ENCODE measurements at places on chromosomes 13 and 19. TPM values are rescaled to one million over a fixed set of nuclear protein-coding genes. Genes with fewer than 3 reads are reported as not detected.
A peak's percentile ranks its signal among the peaks of the same experiment; 100 is the strongest.

DNA sequence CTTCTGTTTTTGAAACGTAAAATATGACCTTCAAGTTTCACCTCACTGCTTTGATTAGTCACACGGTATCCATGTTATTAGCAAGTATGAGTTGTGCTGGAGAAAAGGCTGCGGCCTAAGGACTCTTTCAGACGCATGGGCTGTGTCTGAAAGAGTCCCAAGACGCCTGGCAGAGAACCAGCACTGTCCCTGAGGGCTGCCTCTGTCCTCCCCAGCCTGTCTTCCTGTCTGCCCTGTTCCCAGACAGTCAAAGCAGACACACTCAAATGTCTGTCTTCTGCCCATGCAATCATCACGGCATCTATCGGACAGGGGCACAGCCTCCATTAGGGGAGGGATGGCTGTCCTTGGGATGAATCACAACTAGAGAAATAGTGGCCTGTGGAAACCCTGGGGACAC lies 65.5 kb downstream of the DPY19L3 start:
- no peak for DNase-seq

DNA sequence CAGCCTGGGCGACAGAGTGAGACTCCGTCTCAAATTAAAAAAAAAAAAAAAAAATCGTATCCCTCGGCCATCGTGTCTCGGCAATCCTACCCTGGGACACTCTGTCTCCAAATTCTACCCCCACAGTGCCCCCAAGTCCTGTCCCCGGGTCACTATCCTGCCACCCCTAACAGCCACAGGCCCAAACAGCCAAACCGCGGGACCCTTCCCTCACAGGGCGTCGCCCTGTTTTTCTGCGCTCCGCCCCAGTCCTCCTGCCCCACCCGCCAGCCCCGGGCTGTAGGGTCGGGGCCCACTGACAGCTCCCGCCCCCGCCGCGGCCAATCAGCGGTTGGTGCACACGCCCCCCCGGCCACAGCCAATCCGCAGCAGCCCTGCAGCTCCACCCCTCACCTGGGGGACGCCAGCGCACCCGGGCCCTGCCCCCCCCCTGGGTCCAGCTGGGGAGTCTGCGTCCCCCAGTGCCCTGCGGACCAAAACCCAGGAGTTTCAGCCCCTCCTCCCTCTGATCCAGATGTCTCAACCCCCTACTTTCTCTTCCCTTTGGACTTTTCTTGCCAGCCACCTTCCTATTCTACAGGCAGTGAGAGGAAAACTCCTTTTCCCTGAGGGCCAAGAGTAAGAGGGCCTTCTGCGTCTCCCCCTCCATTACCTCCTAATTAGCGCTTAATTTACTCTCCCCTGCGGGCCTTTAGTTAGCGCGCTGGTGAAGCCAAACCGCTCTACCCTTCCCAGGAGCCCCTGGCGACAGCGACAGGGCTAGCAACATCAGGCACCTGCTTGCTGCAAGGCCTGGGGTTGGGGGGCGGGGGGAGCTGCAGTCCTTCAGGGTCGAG lies 1.5 kb upstream of the BCAT2 start:
- peak; percentile 93 for DNase-seq

The CEACAM1 gene
- 3.8 TPM for total RNA-seq

The KCTD4 gene
- total RNA-seq: not detected

The TMTC4 gene
- 31.3 TPM for total RNA-seq

The ADAT3 gene
- total RNA-seq: 2.8 TPM

GRCh38 chr19:39401549-39402345 lies 4.9 kb upstream of the ZFP36 start:
- DNase-seq: no peak

DNA sequence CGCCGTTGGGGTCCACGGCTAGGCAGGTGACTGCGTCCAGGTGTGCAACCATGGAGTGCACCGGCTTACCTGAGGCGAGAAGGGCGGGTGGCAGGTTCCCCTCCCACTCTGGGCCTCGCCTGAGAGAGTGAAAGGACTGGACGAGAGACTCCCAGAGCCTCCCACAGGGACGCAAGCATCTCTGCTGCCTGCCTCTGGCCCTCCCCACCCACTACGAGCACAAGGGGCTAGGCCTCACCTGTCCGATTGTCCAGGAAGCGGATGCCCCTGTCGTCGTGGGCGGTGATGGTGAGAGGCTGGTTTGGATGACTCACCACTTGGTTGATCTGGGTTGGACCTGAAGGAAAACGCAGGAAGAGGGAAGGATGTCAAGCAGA lies 5.1 kb upstream of the PRKD2 start:
- DNase-seq: no peak

DNA sequence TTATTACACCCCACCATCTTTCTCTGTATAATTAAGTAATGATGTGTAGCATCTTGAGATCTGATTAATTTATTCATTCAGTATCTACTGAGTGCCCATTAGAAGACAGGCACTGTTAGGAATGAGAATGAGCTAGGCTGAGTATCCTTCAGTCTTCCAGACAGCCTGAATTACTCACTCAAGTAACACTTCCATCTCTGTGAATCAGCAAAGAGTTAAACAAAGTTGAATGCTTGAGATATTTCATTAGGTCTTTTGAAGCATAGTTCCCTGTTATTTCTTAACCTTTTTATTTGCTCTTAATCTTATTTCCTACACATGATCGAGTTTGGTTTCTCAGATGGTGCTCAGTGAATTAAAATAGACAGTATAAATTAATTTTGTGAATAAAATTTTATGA lies 413.7 kb downstream of the DCT start:
- no peak for DNase-seq

- no peak for DNase-seq
Measured at GRCh38 chr13:60242043-60242595, 78.4 kb upstream of the DIAPH3 start.

DNA sequence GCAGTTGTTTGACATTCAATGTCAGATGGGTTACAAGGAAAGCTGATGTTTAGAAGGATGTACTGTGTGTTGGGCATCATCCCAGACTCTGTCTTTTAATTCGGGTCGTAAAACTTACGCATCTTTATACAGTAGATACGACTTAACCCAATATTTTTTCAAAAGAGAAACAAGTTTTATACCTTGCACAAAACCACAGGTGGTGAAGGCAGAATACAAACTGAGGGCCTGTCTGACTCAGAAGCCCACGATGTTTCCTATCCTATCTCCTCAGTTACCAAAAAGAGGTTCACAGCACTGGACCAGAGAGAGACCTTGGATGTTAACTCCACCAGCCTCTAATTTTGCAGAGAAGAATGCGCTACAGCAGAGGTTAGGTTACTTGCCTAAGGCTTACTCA lies 477.0 kb downstream of the FOXO1 start:
- no peak for DNase-seq

DNA sequence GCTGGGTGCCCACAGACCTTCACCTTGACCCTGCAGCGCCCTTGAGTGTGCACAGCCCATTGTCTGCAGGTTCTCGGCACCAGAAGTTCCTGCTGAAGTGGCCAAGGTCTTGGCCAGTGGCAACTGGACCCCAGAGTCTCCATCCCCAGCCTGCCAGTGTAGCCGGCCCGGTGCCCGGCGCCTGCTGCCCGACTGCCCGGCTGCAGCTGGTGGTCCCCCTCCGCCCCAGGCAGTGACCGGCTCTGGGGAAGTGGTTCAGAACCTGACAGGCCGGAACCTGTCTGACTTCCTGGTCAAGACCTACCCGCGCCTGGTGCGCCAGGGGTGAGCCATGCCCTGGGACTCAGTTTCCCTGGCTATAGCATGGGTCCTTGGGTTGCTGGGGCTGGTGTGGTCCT lies 11.9 kb upstream of the ARHGAP45 start:
- DNase-seq: no peak

The NKG7 gene
- total RNA-seq: 2.3 TPM

The FARP1 gene
- total RNA-seq: 42.4 TPM

GRCh38 chr13:112964971-112965492 lies 4.0 kb upstream of the MCF2L start:
- peak; percentile 67 for DNase-seq

The ATP8B3 gene
- 1.9 TPM for total RNA-seq

The KLK1 gene
- total RNA-seq: not detected

DNA sequence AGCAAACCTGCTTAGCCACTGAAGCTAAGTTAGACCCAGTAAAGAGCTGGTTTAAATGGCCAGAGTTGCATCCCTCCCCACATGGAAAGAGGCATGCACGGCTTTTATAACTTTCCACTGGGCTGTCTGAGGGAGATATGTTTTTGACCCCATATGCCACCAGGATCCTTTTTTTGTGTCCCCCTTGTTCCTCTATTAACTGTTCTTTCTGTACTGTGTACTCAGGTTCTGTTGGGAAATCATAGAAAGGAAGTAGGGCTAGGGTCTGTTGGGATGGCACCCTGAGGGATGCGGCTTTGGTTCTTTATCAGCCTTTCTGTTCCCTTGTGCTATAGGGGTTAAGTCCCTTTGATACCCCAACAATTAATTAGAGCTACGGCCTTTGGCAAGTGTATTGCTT lies 12.2 kb upstream of the TM9SF2 start:
- no peak for DNase-seq

DNA sequence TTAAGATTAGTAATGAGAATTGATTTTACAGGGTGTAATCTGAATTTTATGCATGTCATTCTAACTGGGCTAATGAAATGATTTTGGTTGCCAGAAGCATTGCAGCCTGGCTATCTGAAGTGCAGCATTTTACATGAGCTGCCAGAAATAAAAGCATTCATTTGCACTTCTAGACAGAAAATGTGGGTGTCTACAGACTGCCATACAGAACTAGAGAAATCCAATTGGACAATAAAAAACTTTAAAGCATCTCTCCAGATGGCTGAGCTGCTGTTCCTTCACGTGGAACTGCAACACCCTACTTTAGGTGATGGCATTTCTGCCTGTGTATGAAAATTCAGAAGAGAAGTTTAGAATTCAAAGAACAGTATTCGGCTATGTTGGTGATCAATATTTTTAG lies 450.1 kb upstream of the SLITRK1 start:
- no peak for DNase-seq

DNA sequence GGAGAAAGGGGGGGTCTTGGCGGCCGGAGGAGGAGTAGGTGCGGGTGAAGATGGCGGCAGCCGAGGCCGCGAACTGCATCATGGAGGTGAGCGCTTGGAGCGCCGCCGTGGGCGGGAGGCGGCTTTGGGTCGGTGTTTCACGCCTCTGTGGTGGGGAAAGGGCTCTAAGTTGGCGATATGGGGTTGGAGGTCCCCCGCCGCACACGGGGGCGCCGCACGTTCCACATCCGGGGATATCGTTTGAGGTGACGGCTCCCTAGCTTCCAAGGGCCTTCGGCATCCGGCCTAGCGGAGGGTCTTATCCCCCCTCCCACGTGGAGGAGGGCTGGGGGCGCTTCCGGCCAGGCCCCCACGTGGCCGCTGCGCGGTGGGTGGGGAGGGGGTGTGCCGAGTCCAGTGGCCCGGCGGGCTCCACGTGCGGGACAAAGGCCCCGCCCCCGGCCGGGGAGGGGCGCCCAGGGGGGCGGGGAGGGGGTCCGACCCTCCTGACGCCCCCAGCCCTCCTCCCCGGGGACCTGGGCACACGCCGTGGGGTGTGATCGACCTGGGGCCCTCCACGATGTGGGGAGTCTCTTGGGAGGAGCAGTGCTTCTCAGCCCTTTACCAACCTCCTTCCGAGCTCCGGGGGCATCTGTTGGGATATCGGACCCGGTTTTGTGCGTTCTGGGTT lies at the start of gene PRMT1:
Gene PRMT1, plus strand, starts transcription at position 41 of the 670 bp plus-strand sequence. Its CDS starts 10 bp downstream, at position 51.
- DNase-seq: peak; percentile 78

- DNase-seq: no peak
Measured at GRCh38 chr13:75906315-75906714, 270.2 kb downstream of the LMO7 start.

The LRRC63 gene
- total RNA-seq: not detected

The F10 gene
- total RNA-seq: 21.4 TPM

DNA sequence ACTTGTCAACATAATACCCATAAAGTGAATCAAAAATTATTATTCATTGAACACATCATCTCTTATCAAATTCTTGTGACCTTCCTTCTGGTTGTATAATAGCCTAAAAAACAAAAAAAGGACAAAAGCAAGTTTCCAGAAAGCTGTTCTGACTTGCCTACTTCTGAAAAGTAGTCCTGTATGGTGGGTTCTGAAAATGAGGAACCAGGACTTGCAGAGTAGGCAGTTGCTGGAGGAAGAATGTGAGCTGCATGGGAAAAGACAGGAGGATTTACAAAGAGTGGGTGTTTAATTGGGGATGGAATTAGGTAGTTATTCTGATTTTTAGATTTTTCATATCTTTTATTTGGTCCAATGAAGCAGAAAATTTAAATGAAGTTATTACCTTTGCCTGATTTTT lies 56.7 kb downstream of the RCBTB2 start:
- DNase-seq: no peak

The OVOL3 gene
- not detected for total RNA-seq

GRCh38 chr13:102968572-102969228 lies 97.5 kb downstream of the SLC10A2 start:
- DNase-seq: no peak

The TSHZ3 gene
- 9.5 TPM for total RNA-seq

DNA sequence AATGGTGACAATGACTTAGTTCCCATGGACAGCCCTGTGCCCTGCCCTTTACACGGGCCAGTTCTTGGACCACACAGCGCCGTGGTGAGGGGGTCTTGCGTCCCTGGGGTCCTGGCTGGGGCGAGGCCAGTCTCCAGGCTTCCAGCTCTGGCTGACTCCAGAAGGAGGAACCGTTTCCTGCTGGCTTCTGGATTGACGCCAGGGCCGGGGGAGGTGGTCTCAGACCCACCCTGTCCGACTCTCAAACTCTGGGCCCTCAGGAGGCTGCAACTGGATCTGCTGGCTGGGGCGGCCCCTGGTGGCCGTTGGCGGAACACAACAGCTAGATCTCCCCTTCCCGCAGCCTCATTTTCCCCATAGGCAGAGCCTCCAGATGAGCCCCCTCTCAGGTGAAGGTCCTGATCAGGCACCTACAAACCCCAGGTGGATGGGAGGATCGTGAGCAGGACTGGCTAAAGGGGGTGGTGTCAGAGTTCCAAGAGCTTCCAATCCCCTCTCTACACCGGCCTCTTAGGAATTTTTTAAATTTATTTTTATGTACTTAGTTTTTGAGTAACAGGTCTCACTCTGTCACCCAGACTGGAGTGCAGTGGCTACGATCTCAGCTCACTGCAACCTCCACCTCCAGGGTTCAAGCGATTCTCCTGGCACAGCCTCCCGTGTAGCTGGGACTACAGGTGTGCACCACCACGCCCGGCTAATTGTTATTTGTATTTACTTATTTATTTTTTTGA lies 8.0 kb downstream of the CCDC194 start:
- DNase-seq: peak; percentile 68

DNA sequence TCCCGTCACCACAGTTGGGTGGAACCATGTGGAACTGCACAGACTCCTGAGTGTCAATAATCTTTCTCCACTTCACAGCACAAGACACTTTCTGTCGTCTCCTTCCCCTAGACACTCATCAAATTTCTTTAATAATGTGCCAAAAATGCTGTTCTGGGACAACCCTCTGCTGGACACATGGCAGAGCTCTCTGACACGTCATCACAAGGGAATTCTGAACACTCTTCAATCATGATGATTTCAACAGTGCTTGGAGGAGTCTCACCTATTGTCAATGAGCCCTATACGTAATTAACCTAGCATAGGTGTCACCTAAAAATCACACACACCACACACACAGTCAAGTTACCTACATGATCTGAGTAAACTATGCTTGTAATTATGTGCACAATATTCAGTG lies 141.3 kb downstream of the STOML3 start:
- no peak for DNase-seq

All from tongue (tissue), 3 donors.